H9 (cell line): ENCODE measurements at places on chromosomes 2 and 18.

DNA sequence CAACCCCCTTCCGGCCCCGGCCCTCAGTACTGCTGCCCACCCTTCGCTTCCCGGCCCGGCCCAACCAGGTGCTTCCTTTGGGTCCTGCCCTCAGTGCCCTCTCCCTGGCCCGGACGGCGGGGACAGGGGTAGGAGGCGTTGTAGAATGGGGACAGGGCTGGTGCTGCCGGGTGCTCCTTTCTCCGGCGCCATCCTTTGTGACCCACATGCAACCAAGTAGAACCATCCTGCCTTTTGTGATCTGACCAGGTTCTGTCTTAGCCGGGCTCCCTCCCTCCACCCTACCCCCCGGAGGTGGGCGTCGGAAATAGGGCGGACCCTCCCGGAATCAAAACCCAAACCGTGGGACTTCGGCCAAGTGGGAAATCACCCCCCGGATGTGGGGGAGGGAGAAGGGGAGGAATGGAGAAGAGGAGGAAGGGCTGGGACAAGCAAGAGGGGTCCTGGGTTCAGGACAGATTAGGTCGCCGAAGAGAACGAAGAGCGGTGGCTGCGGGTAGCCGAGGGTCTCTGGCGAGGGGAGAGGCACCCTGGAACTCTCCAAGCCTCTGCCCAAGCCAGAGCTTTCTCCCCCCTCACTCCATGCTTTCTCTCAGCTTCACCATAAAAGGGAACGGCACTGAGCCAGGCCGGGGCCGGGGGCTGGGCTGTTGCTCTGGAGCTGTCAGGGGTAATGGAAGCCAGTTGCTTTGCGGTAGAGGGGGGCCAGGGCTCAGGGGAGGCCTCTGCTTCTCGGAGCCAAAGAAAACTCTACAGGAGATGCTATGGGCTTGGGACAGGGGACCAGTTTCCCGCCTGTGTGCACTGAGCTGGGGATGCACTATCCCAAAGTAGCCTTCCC is 756 bp upstream of the OST4 start:
- peak; percentile 79 for DNase-seq

DNA sequence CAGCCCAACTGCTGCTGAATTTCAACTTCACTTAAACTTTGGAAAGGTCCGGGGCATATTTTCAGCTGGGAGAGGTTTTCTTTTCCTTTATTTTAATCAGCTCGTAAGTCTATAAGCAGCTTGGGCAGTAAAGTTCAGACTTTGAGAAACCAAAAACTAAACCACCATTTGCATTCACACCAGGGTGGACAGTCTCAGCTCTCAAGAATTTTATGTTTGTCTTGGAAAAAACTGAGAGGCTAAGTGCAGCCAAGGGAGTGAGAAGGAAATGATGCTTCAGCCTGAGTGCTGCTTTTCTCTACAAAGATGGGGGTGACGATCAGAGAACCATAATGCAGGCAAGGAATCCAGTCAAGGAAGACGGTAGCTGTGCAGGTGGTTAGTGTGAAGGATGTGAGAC is 30.2 kb downstream of the MCFD2 start:
- no peak for DNase-seq

DNA sequence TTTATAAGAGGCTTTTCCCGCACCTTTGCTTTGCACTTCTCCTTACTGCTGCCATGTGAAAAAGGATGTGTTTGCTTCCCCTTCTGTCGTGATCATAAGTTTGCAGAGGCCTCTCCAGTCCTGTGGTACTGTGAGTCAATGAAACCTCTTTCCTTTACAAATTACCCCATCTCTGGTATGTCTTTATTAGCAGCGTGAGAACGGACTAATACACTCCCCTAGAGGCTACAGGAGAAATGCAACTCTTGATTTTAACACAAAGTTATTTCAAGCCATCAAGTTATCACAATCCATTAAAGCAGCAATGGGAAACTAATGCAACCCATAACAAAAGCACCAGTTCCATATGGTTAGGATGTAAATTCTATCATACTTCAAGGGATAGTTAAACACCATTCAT is 1378.8 kb upstream of the DDX18 start:
- no peak for DNase-seq

- DNase-seq, result no peak
These were observed 78.1 kb downstream of the SPIRE1 start for GRCh38 chr18:12579775-12580174.

GRCh38 chr18:2969695-2970094 is 43.2 kb downstream of the LPIN2 start:
- DNase-seq, result no peak

DNA sequence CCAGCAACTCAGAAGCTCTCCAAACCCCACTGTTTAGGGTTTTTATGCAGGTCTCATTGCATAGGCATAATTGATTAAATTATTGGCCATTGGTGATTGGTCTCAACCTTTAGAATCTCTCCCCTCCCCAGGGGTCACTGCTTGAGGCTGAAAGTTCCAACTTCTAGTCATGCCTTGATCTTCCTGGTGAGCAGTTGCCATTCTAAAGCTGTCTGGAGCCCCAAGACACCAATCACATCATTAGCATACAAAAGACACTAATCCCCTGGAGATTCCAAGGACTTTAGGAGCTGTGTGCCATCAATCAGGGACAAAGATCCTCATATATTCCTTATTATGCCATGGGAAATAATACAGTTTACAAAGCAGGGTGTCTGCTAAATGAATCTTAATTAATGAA is 863.4 kb upstream of the KLHL29 start:
- no peak for DNase-seq

- DNase-seq, result no peak
These were observed 4.4 kb downstream of the TEX44 start for GRCh38 chr2:231597014-231597611.

- no peak for DNase-seq
These were observed 57.3 kb upstream of the CREB1 start for GRCh38 chr2:207472343-207473048.

- no peak for DNase-seq
These were observed 869.1 kb downstream of the CNTNAP5 start for GRCh38 chr2:124894199-124894598.

DNA sequence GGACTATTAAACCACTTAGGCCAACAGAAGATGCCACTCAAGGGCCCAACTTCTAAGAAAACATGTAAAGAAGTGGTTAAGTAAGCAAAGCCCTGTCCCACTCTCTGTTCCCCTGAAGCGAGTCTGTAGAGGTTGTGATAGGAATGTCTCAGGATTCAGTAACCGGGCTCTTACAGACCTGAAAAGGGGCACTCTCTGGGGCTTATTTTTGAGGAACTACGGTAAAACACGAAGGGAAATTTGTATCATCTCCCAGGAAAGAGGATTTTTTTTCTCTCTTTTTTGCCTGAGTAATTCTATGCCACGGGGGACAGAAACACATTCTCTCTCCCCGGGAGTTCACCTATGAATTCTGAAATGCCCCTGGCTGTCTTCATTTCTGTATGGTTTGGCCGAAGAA is 77.4 kb downstream of the VIT start:
- DNase-seq, result no peak

DNA sequence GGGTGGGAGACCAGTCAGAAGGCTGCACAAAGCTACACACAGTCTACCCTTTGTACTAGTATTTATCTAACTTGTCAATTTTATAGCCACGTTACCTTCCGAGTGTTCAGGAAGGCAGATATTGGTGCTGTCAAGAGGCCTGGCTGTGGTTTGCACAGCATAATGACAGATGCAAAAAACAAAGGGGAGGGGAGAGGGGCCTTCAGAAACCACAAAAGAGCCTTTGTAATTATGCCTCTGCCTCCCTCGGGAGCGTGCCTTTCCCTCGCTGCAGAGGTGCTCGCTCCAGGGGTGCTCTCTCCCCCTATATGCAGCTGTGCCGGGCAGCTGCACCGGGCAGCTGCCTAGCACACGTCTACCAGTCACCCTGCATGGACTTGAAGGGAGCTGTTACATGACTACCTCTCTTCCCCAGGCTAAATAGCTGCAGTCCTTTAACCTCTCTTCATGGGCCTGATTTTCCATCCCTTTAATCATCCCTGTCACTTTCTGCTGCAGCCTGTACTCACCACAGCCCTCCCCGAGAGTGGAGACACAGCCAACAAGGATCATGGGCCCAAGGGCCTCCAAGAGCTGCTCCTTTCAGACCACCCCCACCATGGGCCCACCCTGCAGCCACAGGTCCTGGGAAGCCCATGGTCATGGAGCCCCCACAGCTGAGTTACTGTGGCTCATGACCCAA is 168.4 kb upstream of the PKDCC start:
- no peak for DNase-seq

DNA sequence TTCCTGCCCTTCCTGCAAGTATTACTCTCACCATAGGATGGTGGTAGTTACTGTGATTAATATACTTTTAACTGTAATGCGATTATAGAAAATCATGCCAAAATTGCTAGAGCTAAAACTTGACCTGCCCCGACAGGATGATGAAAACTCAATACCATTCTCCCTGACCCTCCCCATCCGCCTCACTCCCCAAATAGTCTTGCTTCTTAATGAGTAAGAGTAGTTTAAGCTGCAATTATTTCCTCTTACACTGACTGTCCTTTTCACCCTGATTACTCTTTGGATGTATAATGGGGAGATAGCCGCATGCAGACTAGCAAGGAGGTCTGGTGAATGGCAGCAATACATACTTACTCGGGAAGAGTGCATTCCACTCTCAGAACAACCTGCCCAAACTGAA is 269.6 kb upstream of the SIX3 start:
- DNase-seq, result no peak

DNA sequence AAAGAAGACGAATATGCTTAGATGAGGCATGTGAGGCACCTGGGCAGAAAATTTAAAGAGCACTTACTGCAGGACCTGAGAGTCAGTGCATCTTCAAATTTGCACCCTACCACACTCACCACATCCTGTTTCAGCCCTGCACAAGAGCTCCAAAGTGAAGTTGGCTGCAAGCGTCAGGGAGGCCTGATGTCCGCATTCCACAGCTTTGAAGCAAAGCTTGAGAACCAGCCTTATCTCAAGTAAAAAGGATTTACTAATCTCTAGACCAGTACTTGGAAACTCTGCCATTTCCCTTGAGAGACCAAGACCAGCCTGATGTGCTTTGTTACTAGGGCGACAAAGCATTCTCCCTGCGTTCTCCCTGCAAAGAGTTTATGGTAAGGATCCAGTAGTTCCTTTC is 3.4 kb upstream of the ASNSD1 start:
- DNase-seq, result no peak

GRCh38 chr2:119112770-119113488 is 45.6 kb downstream of the C1QL2 start:
- peak; percentile 55 for DNase-seq

DNA sequence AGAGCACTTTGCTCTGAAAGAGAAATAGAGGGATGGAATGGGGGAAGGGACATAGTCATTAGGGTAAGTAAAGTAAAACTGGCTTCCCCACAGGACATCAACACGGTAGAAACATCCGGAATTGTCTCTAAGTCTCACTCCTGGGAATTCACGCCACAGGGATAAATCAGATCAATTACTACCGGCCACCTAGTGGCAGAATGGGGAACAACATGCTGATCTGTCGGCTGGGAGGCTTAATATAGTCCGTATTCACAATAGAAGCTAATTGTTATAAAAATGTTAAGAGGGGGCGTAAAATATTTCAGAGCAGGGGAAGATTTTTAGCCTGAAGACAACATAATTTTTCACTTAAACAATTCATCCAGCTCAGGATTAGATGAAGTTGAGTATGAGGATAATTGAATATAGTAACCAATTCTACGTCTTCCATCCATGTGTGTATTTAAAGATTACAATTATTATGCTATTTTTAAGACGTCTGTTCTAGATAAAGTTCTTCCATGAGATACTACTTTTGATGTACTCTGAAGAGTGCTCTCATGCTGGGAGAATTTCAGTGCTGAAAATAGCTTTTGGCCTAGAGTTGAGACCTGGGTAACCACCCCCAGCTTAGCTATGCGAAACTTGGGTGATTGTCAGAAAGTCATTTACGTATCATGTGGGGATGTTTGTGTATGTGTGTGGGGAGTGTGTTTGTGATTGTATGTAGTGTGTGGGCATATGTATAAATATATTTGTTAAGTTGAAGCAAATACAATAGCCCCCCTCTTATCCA is 65.7 kb downstream of the LRRTM1 start:
- peak; percentile 43 for DNase-seq

DNA sequence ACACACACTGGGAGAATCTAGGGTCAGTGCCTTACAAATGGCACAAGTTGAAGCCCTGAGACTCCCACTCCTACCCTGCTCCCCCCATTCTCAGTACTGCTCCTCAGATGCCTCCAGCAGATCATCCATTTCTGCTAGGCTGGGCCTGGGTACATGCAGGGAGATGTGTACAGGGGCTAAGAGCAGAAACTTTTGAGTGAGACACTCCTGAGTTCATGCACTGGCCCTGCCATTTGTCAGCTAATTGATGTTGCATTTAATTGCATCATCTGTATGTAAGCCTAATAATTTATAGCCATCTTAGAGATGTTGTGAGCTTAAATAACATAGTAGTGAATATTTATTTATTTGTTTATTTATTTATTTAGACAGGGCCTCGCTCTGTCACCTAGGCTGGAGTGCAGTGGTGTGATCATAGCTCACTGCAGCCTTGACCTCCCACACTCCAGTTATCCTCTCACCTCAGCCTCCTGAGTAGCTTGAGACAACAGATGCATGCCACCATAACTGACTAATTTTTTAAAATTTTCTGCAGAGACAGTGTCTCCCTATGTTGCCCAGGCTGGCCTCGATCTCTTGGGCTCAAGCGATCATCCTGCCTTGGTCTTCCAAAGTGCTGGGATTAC is 4.8 kb upstream of the CASP8 start:
- no peak for DNase-seq

DNA sequence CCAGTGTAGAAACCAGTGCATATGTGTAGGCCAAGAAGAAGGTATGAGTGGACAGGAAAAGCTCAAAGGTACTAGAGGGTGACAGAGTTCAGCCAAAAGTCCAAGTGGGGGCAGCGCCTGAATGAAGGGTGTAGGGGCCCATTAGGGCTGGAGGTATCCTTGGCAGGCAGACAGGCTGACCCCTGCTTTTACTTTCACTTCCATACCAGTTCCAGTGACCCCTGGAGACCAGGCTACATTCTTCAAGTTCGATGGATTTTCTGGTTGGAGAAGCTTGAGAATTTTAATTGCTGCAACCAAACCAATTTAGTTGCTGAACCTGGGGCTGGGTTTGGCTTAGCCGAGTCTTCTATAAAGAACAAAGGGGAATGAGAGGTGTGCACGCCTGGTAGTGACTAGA is 42.3 kb upstream of the MRPL33 start:
- no peak for DNase-seq

DNA sequence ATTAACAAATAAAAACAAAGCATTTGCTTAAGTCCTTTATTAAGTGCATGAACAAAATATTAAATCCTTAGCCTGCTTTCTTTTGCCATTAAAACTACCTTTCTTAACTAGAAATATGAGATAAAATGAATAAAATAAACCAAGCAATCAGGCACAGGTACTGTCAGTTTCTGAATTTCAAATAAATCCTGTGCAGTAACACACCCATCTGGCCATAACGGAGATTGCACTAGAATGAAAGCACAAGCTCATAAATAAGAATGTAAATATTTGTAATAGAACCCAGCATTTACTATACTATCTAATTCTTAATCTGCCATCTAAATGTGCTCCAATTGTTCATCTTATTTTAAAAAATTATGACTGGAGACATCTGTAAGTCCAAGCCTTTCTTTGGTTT is 31.9 kb downstream of the PRKRA start:
- no peak for DNase-seq

- DNase-seq, result no peak
These were observed 29.2 kb upstream of the DSEL start for GRCh38 chr18:67545681-67546080.
